Occipital lobe (tissue), 3 donors: ENCODE measurements at places on chromosomes 3 and 15.

DNA sequence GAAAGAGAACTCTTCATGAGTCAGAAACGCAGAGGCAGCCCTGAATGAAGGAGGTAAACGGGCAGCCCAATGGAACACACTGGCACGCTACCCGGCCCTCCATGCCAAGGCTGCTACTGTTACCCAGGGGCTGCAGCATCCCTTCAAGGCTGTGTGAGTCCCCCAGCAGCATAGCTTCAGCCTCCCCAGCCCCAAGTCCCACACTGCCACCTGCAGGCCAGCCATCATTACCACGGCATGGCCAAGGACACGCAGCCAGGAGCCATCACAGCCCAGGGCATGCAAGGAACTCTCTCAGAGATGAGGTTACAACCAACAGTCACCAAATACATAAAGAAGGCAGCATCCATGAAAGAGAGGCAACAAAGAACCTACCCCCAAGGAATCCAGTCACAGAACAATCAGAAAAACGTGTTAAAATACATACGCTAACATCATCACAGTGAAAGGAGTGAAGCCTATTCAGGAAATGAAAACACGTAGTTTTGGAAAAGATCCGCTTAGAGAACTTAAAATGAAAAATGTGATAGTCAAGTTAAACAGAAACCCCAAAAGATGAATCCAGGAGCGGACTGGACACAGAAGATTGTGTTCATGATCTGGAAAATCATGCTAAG, 22.4 kb downstream of the PLA2G4F start:
- DNase-seq, result no peak

- DNase-seq, result no peak
Observed at GRCh38 chr3:14525685-14526631, 14.2 kb downstream of the GRIP2 start.

GRCh38 chr15:22968366-22968765, 11.8 kb downstream of the CYFIP1 start:
- DNase-seq, result no peak

GRCh38 chr3:194212845-194213331, 76.9 kb downstream of the HES1 start:
- DNase-seq, result no peak

- no peak for DNase-seq
Observed at GRCh38 chr3:21638488-21638887, 112.5 kb downstream of the ZNF385D start.

- no peak for DNase-seq
Observed at GRCh38 chr3:129992781-129993180, 18.3 kb downstream of the TRH start.

DNA sequence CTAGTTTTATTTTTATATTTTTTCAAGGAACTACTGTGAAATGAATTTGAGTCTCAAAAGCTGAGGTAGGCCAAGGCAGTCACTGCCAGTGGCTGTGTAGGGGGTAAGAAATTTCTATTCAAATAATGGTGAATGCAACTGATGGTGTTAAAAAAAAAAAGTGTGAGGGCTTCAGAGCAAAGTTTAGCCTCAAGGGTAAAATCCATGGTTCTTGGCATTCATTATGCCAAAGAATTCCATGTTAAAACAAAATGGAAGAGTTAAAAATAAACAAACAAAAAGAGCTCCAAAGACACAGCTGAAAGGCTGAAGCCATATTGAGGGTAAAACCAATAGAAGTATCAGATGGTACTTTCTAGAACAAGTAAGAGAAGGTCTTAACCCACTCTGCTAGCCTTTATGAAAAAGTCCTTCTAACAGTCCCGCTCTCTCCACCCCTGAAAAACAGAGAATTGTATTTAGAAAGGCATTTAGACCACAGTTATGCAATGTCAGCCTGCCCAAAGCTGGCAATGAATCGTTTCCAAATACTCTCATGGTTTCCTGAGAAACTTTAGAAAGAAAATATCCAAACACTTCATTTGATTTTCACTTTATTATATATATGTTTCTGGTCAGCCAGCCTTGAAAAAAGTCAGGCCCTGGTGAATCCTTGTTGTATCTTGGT, 158.4 kb upstream of the GMNC start:
- DNase-seq, result no peak

- no peak for DNase-seq
Observed at GRCh38 chr3:140157161-140157560, 222.2 kb downstream of the CLSTN2 start.

DNA sequence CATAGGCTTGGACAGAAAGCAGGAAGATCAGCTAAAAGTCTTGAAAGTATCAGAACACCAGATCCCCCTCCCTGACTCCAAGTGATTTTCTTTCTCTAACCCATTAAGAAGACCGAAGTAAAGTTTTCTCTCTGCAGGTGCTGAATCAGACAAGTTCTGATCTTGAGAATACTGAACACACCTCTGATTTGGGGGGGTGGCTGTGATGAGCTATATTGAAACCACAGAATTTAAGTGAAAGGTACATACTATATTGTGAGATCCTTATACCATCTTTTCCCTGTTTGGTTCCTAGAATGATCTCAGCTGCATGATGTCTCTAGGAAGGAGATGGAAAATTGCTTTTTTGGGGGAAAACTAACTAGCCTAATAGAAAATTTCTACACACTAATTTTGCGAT, 196.0 kb downstream of the DIPK2A start:
- no peak for DNase-seq

DNA sequence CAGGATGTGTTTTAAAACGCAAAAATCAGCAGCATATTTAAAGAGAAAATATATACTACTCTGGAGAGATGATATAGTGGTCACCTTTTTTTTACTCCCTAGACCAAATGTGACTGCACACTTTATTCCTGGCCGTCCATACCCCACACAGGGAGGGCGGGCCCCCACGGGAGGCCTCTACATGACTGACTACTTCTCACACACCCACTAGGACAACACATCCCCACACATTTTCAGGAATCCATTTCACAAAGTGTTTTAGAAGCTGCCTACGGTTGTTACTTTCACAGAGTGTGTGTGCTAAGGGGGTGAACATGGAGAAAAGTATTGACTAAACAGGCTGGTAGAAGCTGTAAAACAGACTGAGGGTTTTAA, 67.9 kb downstream of the CHSY1 start:
- no peak for DNase-seq
